ENCODE measurements at places on chromosomes 5 and 9.

DNA sequence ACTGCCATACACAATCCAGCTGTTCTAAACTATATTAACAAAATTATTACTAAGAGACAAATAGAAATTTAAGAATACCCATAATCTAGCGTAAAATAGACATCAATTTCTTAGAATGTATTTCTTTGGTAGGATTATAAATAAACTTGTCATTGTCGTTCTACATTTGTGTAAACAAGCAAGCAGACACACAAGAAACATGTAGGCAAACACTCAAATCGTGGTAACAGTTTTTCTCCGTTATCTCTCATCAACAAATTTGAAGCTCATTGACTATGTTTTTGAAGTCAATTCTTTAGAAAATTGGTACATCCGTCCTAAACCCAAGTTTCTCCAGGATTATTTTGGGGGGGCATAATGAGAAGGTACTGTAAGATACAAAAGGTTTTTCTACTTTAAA lies 832.2 kb downstream of the DTWD2 start:
- DNase-seq, result no peak

DNA sequence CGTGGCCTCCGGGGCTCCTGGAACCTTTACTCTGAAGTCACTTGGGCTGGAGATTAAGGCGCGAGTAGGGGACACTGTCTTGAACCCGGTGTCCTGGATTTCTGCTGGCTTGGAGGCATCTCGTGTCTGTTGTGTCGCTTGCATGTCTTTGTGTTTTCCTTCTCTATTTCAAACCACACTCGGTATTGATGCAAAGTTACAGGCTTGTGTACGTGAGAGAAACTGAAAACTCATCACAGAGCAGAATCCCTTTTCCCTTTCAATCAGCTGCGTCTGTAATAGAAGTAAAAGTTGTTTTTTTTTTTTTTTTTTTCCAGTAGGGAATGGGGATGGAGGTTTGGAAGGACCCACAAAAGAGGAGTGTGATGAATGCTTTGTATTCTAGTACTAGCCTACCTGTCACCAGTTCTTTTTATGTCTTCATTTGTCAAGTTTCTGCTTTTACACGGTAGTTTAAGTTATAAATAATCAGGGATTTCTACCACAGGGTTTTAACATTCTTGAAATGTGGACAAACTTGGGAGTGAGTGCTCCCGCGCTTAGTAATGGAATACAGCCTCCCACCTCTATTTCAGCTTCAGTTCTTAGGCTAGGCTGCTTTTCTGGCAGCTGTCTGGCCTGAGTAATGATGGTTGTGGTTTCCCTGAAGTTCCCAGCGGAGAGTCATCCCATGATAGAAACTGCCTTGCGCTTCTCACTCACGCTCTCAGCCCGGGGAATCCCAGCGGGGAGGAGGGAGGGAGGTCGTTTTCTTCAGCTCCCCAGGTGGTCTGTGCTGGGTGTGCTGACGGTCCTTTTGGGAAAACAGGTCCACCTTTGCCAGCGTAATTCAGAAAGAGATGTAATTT lies 763 bp downstream of the TJP2 start:
- no peak for DNase-seq

GRCh38 chr9:134978272-134978671 lies 60.6 kb upstream of the FCN1 start:
- DNase-seq, result no peak

DNA sequence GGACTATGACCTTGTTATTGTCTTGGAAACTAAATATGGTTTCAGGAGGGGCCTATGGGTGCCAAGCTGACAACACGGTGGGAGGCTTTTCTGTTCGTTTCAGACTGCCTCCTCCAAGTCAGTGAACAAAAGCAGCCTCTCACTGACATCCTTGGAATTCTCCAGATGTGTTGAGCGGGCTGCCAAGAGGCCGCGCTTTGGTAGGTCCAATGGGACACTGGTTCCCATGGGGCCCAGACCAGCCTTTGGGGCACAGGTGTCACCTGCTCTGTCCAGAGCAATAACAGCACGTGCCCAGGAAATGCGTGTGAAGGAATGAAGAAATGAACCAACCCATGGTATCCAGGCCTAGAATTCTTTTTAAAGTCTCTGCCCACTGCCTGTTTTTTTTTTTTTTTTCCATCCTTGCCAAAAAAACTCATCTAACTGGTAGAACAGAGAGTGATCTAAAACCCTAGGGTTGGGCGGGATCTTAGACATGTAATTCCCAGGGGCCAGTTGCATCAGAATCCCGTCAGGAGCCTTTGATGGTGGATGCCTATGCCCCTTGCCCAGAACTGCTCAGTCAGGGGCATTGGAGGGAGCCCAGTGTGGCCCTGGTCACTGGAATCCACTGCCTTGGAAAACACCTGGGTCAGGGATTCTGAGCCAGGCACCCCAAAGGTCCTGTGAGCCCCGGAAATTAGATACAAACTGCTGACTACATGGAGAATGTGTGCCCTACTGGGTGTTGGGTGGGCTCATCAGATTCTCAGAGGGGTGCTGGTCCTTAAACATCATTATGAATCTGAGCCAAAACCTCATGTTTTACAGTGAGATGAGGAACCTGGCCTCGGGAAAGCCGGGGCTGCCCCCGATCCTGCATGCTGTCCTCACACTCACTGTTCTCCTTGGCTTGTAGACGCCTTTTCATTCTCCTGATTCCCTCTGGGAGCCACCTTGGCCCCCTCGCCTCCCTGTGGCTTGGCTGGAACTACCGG lies 60.1 kb downstream of the GTF3C4 start:
- DNase-seq, result no peak

DNA sequence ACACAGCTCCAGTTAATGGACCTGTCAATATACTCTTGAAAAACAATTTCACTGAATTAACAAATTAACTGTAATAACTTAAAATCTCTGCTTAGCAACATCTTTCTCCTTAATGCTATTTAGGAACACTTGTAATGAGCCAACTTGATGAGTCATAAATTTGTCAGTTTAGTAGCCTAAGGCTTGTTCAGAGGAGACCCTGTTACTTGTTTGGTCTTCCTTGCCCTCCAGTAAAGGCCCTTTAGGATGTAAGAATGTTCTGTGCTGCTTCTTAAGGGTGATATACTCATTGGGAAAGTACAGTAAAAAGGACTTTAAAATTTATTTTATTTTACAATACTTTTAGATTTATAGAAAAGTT lies 11.4 kb upstream of the MATR3 start:
- no peak for DNase-seq

DNA sequence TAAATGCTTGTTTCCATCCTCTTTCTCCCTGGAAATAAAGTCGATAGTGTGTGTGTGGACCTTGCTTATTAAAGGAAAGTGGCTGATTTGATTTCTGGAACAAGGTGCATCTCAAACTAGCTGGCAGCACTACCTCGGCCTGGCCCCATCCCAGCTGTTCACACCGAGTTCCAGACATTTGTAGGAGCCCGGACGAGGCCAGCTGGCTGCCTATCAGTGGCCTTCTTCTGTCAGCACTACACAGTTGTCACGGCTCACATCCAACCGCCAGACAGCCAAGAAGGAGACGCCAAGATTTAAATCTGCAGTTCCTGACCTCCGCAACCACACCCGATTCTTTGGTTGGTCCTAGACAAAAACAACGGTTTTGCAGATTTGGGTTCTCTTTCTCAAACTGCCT lies 63.6 kb downstream of the PALM2AKAP2 start:
- DNase-seq, result no peak

DNA sequence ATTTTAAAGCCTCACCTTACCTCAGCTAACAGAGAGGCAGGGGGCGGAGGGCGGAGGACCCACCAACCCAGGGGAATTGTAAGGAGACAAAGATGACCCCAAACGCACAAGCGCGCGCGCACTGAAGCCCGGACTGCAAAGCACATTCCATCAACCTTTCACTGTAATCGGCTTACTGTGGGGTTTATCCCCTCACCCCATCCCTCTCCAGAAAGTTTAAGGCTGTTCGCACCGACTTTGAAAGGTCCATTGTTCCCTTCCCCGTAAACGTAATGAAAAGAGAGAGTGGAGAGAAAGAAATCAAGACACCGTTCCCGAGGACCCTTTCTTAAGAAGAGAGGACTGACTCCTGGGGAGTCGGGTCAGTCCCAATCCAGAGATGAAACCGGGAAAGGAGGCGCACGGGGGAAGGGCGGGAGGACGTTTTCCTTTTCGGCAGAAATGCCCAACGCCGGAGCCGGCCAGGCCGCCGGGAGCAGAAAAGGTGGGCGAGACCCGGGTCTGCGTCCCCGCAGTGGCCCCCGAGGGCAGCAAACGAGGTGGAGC lies 464 bp downstream of the CEMIP2 start:
- no peak for DNase-seq

DNA sequence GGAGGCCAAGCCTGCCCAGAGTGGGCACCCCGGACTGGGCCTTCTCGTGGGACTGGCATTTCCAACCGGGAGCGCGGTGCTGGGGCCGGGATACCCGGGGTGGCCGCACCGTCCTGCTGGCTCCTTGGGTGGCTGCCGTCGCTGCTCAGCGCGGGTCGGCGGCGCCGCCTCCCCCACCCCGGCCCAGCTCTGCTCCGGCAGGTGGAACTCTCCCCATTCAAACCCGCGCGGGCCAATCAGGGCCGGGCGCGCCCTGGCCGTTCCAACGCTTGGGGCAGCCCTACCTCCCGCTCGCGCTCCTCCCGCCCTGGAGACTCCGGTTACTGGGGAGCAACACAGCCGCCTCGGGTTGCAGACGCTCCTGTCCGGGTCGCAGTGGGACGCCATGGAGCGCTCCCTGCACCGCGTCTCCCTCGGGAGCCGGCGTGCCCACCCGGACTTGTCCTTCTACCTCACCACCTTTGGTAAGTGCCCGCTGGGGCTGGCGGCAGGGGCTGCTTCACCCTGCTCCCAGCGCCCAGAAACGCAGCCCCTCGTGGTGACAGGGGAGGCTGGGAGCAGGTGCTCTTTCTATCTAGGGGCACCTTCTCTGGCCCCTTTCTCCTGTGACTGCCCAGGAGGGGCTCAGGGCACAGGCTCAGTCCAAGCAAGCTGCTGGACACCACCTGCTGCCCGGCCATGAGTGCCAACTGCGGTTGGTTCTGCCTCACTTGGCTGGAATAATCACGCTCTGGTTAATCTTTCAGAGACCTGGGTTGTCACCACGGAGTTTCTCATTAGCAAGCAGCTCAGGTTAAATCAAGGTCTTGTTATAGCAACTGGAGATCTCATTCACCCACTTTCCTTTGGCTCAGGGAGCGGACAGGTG lies at the start of gene RGS3:
Gene RGS3 (plus strand): TSS at position 310 of the 868 bp plus-strand sequence. CDS start 76 bp downstream, at position 386.
- no peak for DNase-seq

- no peak for DNase-seq
These were observed 302.5 kb downstream of the TENT4A start for GRCh38 chr5:7015586-7016256.

GRCh38 chr5:98308231-98308630 lies 465.2 kb upstream of the RGMB start:
- no peak for DNase-seq
